ENCODE measurements at places on chromosomes 2 and 18.

DNA sequence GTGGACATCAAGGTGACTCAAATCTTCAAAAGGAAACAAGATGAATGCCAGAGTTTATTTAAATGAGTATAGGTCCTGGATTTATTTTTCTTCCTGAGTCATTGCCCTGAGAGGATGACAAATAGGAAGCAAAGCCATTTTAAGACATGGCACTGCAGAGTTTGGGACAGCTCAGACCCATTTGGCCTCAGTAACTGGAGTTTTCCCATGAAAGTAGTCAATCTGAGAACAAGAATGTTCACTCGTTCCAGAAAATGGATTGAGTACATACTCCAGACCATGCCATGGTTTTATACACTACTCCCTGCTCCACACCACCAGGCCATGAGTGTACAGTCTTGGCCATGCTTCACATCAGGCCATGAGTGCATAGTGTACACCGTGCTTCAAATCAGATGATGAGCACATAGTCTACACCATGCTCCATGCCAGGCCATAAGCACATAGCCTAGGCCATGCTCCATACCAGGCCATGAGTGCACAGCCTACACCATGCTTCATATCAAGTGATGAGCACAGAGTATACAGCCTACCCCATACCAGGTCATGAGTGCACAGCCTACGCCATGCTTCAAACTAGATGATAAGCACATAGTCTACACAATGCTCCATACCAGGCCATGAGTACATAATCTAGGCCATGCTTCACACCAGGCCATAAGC lies 202.4 kb downstream of the FBXO15 start:
- no peak for DNase-seq

GRCh38 chr2:160565099-160565845 lies 71.7 kb upstream of the RBMS1 start:
- no peak for DNase-seq

DNA sequence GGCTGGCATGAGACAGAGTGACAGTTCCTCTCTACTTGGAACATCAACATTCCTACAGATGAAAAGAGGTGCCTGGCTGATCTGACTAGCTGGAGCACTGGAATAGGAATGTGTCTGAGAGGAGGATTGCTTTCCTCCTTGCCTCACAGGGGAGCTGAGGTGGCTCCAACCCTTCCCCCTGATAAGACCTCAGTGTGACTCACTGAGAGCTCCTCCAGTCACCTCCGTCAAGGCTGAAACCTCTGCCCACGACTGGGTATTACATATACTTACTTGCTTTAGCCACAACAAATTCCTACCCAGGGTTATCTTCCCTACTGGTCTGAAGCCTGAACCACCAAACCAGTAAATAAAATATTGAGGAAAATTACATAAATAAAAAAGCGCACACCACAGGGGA lies 342.7 kb upstream of the REG3G start:
- DNase-seq: no peak

DNA sequence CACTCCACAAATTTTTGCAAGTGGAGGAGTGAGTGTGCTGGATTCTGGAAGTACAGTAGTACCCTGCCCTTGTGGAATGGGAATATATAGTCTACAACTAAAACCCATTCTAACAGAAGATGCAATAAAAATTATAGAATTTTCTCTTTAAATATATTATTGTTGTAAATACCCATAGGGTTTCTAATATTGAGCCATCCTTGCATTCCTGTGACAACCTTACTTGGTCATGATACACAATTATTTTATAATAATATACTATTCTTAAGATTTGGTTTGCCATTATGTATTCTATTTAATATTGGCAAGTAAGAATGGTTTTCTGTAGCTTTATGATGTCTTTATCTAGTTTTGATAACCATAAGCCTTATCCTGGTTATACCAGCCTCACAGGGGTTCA lies 52.2 kb downstream of the EML6 start:
- DNase-seq: no peak

DNA sequence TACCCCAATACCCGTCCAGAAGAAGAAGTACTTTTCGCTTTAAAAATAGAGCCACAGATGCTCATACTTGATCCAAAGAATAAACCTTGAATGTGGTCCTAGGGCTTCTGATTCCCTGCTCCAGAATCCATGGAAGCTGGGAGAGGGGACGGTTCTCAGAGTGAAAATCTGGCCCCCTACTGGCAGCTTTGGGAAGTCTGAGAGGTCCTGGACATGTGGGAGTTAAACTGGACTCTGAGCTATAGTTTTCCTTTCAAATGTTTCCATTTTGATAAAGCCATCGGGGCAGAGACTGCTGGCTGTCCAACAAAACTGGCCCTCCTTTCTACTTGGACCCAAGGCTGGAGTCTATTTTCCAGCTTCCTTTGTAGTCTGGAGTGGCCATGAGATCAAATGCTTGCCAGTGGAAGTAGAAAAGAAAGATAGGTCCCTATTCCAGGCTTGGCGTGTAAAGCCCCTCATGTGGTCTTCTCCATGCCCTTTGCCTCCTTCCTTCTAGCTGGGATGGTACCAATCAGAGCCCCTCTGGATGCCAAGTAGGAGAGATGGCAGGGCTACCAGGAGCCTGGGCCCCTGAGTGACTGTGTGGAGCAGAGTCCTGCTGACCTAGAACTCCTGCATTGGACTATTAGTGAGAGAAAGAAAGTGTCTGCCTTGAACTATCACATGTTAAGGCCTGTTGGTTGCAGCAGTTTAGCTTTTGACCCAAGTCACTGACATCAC lies 37.7 kb upstream of the TBC1D8 start:
- no peak for DNase-seq

GRCh38 chr2:54936766-54937165 lies 113.5 kb downstream of the RTN4 start:
- DNase-seq: no peak

- no peak for DNase-seq
Measured at GRCh38 chr2:211877061-211877460, 661.5 kb downstream of the ERBB4 start.

DNA sequence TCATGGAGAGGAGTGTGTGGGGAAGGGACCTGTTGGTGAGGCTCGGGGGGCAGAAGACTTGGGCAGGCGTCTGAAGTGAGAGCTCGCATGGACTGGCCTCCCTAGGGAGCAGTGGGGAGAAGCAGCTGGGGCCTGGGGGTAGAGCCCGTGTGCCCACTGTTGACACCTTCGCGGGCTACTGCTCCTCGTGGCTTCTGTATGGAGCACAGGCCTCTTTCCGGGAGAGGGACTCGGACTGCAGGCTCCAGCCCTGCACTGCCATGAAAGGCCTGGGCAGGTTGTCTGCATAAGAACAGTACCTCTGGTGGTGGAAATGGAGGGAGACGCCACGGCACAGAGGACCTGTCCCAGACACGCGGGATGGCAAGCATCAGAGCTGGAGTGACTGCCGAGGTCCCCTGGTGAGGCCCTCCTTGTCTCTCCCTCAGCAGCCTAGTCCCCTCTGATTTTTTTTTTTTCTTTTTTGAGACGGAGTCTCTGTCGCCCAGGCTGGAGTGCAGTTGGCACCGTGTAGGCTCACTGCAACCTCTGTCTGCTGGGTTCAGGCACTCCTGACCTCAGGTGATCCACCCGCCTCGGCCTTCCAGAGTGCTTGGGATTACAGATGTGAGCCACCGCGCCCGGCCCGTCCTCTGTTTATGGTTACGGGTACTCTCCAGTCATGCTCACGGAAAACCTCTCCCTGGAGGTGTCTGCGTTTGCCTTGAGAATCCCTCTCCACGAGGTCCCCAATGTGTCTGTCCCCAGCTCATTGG lies 44.7 kb upstream of the PTMA start:
- no peak for DNase-seq

- no peak for DNase-seq
Measured at GRCh38 chr18:3692113-3692621, 242.2 kb downstream of the TGIF1 start.

- DNase-seq: no peak
Measured at GRCh38 chr2:2889646-2890045, 488.0 kb downstream of the EIPR1 start.

- DNase-seq: no peak
Measured at GRCh38 chr18:58838165-58838860, 26.4 kb upstream of the ZNF532 start.

Measured in activated CD4-positive, alpha-beta T cell treated with anti-CD3 and anti-CD28 coated beads, Interleukin-2, Interleukin-6, amounts not matched to agents 100 ng/mL and 50 ng/mL, durations not matched to agents 16 hours and 8 hours (primary cell).